H4 (cell line): ENCODE measurements at places on chromosomes 16 and 17. TPM values are rescaled to one million over a fixed set of nuclear protein-coding genes. Genes with fewer than 3 reads are reported as not detected.

DNA sequence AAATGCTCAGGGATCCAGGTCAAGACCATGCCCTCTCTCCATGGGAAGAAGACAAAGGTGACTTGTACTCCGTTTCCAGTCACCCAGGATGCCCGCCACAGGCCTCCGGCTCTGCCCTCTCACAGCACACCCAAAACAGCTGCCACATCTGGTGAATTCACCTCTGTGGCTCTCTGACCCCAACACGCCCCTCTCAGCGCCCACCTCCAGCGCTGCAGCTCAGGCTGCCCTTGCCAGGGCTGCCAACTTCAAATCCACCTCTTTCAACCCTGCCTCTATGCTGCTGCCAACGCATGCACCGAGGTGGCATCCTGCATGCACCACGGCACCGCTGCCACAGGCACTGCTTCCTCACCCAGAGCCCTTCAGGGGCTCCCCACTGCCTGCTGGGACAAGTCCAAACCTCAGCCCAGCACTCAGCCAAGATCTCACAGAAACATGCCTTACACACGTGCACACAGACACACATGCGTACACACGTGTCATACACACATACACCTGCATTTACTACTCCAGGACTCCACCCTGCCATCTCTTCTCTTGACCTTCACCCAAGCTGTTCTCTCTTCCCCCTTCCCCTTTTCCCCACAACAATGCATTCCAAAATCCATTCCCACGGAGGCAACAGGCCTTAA is 7.5 kb downstream of the HID1 start:
- DNase-seq = no peak

DNA sequence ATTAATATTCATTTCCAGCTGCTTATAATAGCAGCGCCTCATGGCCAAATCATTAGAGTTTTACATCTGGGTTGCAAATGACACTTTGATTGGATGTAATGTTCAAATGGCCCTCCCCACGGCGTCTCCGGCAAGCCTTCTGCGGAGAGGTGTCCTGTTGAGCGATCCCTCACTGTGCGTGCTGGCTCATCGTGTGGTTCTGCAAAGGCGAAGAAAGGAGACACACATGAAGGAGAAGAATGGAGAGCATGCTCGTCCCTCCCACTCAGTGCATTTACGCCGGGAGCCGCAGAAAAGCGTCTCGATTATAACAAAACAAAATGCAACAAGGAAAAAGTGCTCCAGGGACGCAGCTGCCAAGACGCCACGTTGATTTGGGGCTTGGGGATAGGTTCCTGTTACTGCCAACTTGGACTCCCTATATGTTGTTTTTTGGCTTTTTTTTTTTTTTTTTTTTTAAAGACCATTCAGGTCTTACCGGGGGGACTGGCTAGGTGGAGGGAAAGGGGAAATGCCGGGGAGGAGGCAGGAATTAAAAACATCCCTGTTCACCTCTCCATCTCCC is 117.6 kb downstream of the C16orf78 start:
- no peak for DNase-seq

GRCh38 chr17:27461192-27461859 is 5.1 kb downstream of the KSR1 start:
- no peak for DNase-seq

DNA sequence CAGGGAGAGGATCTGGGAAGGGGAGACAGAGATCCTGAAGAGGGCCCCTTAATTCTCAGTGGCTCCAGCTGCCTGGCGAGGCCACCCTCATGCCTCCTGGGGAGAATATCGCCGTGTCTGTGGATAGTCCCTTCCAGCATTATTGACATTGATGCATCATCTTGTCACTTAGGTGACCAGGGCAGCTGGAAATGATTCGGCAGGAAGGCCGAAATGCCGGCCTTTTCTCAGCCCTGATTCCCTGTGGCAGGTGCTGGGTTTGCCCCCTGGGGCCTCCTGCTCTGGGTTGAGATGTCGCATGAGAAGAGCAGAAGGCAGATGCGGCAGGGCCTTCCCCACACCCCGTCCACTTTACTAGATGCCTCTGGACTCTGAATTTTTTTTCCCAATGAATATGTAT is 89.5 kb downstream of the RAP1GAP2 start:
- no peak for DNase-seq

GRB7 gene
- total RNA-seq = 0.41 TPM in 1 of 2 replicates, not detected in the other

- DNase-seq = no peak
Measured at GRCh38 chr16:3311496-3311895, 6.2 kb downstream of the ZNF75A start.

GRCh38 chr16:84629580-84629979 is 11.7 kb upstream of the COTL1 start:
- DNase-seq = no peak

ALOX15B gene
- not detected in 2 replicates for total RNA-seq

DNA sequence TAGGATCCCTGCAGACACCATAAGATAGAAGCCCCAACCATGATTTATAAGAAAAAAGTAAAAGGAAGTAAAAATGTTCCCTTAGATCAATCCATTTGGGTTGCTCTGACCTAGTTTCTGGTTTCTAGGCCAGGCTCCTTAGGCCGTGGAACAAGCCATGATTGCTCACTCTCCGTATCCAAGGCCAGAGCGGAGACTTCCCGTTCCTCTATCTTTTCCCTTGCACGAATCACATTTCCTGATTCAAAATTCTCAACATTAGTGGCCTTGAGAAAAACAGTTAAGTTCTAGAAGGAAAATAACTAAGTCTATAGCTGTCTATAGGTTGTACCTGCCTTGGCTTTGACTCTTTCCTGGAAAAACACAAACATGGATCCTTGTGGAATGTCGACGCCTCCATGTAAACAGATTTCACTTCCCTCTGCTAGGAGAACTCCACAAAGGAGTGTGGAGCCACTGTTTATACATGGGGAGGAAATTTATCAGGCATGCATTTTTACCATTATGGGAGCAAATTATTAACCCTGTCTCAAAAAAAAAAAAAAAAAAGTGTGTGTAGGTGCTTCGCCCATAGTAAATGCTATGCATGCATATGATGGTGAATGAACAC is 149.6 kb downstream of the ZFHX3 start:
- DNase-seq = no peak

GRCh38 chr16:5541356-5541755 is 443.8 kb upstream of the EEF2KMT start:
- DNase-seq = no peak

DNA sequence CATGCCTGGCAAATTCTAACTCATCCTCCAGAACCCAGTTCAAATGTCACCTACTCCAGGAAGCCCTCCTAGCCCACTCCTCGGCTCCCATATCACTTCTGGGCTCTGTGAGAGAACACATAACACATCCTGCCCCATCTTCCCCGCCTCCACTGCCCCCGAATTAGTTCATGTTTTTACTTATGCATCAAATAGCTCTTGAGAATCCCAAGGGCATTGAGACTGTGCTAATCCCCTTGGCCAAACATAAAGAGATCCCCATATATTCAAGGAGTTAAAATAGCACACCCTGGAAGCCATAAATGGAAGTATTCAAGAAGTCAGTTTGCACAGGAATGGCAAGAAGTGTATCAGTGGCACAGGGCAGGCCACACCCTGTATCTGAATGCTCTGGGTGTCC is 2.0 kb upstream of the CREBBP start:
- no peak for DNase-seq

DNA sequence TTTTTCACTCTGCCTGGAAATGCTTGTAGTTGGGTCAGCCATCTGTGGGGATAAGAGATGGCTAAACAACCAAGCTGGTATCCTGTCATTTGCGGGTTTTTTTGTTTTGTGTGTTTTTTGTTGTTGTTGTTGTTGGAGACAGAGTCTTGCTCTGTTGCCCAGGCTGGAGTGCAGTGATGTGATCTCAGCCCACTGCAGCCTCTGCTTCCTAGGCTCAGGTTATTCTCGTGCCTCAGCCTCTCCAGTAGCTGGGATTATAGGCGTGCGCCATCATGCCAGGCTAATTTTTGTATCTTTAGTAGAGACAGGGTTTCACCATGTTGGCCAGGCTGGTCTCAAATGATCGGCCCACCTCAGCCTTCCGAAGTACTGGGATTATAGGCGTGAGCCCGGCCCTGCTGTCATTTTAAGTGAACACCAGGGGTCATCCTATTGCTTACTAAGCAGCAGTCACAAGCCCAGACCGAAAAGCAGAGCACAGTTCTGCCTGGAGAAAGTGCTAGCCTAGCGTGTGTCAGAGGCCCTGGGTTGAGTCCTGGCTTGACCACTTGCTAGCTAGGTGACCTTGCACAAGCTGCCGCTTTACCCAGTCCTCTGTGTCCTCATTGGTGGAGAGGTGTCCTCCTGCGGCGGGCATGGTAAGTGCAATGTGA is 4.6 kb downstream of the SMCR8 start:
- no peak for DNase-seq

DNA sequence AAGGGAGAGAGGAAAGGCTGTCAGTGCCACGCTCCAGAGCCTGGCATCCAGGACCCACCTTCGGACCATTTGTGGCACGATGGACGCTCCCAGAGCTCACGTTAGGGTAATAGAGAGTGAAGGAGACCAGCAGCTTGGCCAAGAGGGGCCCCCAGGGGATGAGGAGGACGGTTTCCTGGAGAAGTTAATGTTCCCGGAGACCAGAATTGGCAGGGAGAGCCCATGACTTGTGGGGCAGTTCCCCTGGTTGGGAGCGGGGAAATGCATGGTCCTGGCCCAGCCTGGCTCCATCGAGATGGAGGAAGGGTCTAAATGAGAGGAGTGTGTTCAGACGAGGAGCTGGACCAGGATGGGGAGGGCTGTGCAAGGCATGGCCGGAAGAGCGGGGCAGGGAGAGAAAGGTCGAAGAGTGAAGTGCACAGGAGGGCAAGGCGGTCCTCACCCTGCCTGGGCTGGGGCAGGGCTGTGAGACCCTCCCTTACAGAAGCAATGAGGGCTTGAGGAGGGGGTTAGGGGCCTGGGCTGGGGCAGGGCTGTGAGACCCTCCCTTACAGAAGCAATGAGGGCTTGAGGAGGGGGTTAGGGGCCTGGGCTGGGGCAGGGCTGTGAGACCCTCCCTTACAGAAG is 2.9 kb upstream of the HIC1 start:
- DNase-seq = no peak

GRCh38 chr17:50469671-50470305 is 1.1 kb upstream of the CHAD start:
- no peak for DNase-seq

GRCh38 chr17:42436391-42436790 is 13.3 kb upstream of the CAVIN1 start:
- peak; percentile 67 for DNase-seq

DNA sequence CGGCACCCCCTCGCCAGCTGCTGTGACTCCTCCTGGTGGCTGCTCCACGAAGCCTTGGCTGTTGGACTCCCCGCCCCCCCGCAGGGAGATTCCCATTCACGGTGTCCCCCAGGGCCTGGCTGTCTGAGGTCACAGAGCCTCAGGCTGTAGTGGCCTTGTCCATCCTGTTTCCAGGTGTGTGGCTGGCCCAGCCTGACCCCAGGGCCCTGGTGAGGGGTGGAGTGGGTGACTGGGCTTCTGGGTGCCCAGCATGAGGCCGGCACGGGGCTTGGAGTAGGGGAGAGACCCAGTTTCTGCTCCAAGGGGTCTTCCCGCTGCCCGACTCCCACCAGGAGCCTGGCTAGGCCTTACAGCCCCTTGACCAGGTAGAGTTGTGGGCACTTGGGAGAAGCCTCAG is 10.4 kb downstream of the PRSS27 start:
- no peak for DNase-seq

GRCh38 chr16:67546761-67547422 is 15.4 kb upstream of the CTCF start:
- DNase-seq = peak; percentile 41

GRCh38 chr17:71402007-71402406 is 718.8 kb upstream of the SOX9 start:
- DNase-seq = no peak

GRCh38 chr17:80455784-80456183 is 20.6 kb downstream of the NPTX1 start:
- DNase-seq = no peak

DNA sequence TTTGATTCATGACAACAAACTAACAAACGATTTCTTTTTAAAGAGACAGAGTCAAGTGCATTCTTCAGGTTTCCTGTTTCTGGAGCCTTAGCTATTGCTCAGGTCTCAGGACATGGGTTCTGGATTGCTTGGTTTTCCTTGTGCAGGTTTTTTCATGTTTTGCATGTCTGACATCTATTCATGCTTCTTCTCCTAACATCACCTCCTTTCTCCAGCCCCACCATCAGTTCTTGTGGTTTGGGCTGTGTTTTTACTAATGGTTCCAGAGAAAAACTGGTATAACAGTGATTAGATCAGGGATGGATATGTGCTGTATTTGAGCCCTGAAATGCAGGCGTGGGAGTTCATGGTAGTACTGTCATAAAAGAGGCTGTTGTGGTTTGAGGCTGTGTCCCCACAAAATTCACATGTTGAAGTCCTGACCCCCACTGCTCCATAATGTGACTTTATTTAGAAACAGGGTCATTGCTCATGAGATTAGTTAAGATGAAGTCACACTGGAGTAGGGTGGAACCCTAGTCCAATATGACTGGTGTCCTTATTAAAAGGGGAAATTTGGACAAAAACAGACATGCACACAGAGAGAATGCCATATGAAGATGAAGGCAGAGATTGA is 67.9 kb downstream of the IRX6 start:
- DNase-seq = no peak

DNA sequence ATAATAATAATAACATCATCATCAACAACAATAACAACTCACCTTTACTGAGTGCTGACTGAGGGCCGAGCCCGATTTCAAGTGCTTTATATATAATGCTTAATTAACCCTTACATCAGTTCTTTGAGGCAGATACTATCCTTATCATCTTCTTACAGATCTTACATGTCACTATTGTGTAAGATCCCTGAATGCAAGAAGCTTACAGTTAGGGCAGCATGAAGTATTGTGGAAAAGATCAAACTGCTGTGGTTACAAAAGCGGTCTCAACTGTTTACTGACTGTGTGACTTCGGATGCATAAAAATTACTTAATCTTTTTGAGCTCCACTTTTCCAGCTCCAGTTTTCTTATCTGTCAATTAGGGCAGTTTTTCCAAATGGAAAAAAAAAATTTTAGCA is 3.3 kb downstream of the VAT1 start:
- DNase-seq = no peak

DNA sequence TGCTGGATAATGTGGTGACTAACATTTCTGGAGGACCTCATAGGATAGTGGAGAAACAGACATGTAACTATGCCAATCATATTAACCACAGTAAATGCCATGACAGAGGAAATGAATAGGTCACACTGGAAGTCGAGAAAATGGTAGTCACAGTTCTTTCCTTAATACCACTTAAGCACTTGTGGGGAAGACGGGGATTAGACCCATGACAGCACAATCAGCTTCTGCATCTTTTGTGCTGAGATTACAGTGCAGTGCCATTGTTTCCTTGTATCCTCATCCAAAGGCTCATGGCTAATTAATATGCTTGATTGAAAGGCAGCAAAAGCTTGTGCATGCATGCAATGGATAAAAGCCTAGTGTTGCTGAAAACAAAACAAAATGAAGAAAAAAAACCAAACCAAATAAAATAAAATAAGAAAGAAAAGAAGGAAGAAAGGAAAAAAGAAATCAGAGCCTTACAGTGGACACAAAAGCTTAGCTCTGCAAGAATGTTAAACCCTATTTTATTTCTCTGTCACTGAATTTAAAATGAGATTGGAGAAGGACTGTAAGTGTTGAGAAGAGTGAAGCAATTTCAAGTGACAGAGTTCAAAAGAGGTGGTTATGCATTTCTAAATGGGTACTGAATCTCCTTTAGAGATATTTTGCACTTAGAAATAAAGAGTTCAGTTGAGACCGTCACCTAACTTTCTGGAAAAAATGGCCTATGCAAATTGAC is 1011.9 kb downstream of the CDH8 start:
- DNase-seq = no peak
